ENCODE measurements at places on chromosomes 6 and 20. TPM values are rescaled to one million over a fixed set of nuclear protein-coding genes. Genes with fewer than 3 reads are reported as not detected.

- DNase-seq: no peak
Measured at GRCh38 chr6:121356575-121356974, 22.3 kb upstream of the TBC1D32 start.

DNA sequence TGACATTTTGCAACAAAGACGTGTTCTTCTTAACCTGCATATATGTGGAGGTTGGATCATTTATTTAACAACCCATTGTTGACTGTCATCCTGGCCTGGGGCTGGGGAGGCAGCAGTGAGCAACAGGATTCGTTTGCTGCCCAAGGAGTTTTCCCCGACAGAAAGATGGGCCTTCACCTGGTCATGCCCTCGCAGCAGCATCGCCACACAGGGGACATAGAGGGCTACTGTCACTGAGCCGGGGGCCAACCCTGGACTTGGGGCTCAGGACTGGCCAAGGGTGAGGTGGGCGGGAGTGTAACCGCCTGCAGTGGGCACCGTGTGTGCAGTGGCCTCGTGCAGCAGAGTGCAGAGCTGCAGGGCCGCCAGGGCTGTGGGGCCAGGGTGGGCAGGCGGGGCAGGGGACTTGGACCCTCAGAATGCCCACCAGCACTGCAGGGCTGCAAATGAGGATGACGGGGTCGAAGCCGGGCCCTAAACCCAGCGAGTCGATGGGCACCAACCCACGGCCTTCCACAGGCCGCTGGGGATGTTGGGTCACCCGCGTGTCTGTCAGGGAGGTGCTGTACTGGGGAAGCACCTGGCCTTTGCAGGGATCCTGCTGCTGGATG is 11.8 kb downstream of the DUSP22 start:
- DNase-seq: peak; percentile 32

- no peak for DNase-seq
Measured at GRCh38 chr6:159464816-159465215, 228.2 kb downstream of the SOD2 start.

DNA sequence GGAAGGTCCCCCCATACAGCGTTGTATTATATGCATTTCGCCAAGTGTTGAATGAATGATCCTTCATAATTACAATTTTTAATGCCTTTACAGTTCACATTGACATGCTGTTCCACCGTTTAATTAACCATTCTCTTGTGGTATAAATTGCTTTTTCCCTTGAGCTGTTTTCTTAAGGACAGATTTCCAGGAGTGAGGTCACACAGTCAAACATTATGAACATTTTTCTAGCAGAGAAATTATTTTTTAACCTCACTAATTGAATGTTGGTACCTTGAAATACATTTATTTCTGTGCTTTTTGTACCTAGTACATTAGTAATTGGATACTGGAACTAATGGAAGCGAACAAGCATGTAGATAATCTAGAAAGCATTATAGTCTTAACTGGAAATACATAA is 76.7 kb upstream of the C20orf144 start:
- no peak for DNase-seq

DNA sequence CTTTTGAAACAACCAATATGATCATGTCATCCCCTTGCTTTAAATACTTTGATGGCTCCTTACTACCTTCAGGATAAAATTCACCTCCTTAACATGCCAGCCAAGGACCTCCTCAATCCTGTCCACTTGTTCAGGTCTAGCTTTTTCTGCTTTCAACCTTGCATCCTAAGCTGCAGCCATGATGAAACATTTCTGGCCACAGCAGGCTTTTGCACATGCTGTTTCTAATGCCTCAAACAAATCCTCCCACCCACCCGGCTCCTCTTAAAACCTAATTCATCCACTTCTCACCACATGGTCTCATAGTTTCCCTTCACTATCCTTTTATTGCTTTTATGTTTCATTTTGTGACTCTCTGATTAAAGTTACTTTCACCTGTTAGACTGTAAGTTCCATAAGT is 124.6 kb downstream of the MYB start:
- no peak for DNase-seq

- no peak for DNase-seq
Measured at GRCh38 chr20:36144336-36144735, 10.2 kb upstream of the EPB41L1 start.

DNA sequence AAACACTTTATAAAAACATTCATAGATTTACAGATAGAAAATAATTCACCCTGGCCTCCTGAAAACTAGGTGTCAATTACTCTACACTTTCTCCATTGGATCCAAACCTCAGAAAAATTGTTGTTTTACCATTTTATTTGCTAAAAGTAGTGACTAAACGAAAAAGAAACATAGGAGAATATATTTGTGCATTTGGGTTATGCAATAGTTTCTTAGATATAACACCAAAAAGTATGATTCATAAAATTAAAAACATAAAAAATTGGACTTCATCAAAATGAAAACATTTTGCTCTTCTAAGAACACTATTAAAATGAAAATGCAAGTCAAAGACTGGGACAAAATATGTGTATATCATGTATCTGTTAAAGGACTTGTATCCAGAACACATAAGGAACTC is 671.3 kb downstream of the MAFB start:
- DNase-seq: no peak

DNA sequence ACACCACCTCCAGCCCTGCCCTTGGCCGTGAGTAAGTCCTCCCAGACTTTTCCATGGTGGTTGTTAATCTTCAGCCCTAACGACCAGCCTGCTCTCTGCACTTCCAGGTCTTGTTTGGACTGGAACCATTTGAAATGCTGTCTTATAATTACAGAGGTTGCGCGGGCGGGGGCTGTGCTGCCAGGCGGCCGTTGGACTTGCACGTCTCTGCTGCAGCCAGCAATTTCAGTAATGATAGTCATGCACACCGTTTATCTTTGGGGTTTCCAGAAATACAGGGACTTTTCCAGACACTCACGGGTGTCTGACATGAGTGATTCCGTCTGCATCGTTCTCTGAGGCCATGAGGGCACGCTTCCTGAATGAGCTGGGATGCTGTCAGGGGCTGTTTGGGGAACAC is 118.2 kb downstream of the BMP7 start:
- no peak for DNase-seq

DNA sequence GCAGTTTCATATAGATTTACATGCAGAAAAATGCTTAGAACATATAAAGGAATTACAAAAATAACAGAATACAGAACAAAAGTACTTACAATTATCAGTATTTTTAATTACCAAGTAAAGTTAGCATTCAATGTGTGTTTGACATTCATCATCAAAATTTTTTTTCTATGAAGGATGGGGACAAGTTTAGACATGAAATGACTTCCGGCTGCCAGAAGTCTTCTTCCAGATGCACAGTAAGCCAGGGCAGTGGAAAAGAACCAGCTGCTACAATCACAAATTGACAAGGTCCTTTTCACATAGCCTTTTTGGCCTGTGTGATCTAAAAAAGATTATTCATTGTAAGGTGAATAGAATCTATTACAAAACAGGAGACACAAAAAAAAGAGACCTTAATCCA is 73.8 kb downstream of the HUS1B start:
- no peak for DNase-seq

GRCh38 chr6:48889429-48889828 is 573.6 kb downstream of the MMUT start:
- DNase-seq: no peak

DNA sequence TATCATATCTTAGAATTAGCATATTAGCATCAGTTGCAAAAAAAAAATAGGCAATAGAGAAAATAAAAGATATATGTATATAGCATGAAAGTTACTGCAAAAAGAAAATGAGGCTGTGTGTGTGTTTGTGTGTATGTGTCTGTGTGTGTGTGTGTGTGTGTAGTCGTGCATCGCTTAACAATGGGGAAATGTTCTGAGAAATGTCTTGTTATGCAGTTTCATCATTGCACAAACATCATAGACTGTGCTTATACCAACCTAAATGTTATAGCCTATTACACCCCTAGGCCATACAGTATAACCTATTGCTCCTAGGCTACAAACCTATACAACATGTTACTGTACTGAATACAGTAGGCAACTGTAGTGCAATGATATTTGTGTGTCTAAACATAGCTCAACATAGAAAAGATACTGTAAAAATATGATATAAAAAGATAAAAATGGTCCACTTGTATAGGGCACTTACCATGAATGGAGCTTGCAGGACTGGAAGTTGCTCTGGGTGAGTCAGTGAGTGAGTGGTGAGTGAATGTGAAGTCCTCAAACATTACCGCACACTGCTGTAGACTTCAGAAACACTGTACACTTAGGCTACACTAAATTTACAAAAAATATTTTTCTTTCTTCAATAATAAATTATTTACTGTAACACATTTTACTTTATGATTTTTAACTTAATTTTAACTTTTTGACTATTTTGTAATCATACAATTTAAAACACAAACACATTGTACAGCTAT is 805.1 kb downstream of the KIF16B start:
- no peak for DNase-seq

- DNase-seq: no peak
Measured at GRCh38 chr6:143863771-143864170, 503 bp upstream of the ZC2HC1B start.

DNA sequence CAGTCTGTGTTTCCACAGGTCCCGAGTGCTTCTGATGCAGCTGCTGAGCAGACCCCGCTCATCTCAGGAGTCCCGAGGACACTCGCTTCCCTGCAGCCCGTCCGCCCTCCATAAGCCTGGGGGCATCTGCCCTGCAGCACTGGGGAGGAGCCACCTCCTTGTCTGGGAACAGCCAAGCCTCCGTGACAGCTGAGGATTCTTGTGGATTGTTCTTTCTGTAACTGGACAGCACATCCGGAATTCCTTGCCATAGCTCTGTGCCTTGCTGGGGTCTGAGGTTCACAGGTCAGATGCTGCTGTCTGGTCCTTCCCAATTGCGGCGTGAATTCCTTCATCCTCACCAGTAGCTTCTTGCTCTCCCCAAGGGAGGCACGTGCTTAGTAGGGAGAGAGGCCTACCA is 38.4 kb upstream of the FNDC1 start:
- DNase-seq: no peak

Gene FLRT3
- 24.0 TPM for total RNA-seq

Gene GPR6
- total RNA-seq: not detected

All from neural progenitor cell (in vitro differentiated cells).